NCI-H460 (cell line): ENCODE measurements at places on chromosomes 6 and 20.
A peak's percentile ranks its signal among the peaks of the same experiment; 100 is the strongest.

DNA sequence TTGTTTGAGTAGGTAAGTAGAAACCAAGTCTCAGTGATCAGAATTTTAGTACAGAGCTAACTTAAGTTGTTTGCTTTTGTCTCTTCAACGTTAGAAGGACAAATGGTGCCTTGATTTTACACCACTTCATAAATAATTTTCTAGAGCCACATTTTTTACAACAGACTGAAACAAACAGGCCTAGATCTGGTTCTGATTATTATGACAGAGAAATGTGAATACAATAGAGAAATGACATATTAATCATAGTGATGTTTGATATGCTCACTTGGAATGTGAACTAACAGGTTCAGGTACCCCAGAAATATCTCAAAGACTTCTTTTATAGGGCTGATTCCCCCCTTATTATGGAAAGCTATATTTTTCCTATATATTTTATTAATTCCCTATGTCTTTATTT is 760.6 kb downstream of the KIF16B start:
- no peak for DNase-seq

DNA sequence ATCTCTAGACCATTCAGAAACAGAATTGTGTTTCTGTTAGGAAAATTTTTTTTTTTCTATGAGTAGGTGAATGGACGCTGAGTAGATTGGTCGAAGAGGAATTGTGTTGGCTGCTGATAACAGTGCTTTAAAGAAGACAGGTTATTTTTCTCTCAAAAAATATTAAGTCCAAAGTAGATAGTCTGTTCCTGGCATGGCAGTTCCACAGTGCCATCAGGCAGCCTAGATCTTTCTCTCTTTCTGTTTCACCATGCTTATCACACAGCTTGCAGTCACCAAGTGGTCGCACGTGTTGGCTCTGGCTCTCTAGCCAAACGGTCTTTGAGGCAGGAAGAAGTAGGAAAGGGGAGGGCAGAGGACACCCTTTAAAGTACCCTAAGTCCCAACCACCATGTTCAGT is 22.4 kb upstream of the SERINC3 start:
- no peak for DNase-seq

- no peak for DNase-seq
Observed at GRCh38 chr6:43760210-43761168, 9.5 kb upstream of the VEGFA start.

DNA sequence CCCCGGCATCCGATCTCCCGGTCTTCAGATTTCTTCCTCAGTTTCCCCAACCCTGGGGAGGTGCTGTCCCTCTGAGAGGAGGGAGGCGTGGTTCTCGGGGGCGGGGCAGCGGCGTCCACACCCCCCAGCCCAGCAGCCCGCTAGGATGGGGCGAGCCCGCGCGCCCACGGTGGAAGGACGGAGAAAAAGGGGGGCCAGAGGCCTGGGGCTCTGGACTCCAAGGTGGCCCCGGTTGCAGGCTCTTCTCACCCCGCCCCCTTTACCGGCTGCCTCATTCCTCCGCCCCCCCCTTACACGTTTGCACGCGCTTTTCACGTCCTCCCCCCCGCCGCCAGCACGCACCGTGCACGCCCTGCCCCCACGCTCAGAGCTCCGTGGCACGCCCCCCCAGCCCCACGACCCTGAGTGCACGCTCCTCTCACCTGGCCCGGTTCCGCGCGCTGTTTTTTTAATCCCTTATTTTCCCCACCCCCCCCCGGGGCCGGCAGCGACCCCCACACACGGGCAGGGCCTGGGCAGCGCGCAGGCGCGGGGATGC is 402 bp downstream of the ZBTB12 start:
- no peak for DNase-seq

- DNase-seq, result no peak
Observed at GRCh38 chr6:13368731-13369115, 40.4 kb upstream of the TBC1D7 start.

GRCh38 chr6:107763946-107764345 is 60.2 kb downstream of the SCML4 start:
- DNase-seq, result no peak

GRCh38 chr20:50635676-50636600 is 55.4 kb downstream of the RIPOR3 start:
- DNase-seq, result peak; percentile 45

DNA sequence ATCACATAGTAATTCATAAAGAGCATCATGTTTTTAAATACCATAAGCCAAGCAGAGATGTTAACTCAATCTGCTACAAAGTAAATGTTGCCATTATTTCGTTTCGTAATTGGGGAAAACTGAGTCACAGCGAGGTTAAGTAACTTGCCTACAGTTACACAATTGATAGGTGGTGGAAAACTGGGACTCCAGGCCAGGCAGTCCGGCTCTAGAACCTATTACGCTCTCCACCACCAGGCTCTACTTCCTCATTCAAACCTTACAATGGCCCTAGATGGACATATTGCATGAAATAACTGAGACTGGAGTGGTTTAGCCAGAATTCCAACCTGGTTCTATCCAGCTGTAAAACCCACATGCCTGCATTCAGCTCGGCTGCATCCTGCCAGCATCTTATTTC is 58.2 kb downstream of the LINC00237 start:
- no peak for DNase-seq

GRCh38 chr6:105678516-105678915 is 275.6 kb upstream of the PREP start:
- DNase-seq, result no peak

GRCh38 chr20:63625771-63626423 is 1.0 kb downstream of the GMEB2 start:
- DNase-seq, result no peak

- no peak for DNase-seq
Observed at GRCh38 chr6:105880030-105880492, 206.1 kb upstream of the PRDM1 start.

GRCh38 chr6:12421596-12421995 is 131.4 kb downstream of the EDN1 start:
- no peak for DNase-seq

- DNase-seq, result no peak
Observed at GRCh38 chr6:101605874-101606273, 212.4 kb downstream of the GRIK2 start.

- DNase-seq, result no peak
Observed at GRCh38 chr20:48875914-48876240, 45.6 kb upstream of the ARFGEF2 start.
